Fibroblast of skin of scalp (primary cell): ENCODE measurements at places on chromosomes 11 and 22.

DNA sequence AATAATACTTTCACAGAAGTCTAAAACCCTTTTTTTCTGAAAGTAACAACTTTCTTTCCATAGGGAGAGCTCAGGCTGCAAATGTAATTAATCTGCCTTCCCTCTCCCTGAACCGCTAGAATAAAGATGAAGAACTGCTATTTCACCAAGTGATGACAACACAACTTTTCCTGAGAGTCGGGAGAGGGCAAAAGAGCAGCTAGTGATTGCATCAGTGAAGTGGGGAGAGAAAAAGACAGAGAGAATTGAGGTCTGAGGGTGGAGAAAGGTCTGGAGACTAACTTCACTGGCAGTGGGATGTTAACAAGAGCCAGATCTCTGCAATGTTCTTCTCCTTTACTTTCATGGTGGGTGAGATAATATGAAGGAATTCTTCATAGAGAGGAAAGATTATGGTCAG lies 10.9 kb upstream of the MPEG1 start:
- DNase-seq, result no peak

DNA sequence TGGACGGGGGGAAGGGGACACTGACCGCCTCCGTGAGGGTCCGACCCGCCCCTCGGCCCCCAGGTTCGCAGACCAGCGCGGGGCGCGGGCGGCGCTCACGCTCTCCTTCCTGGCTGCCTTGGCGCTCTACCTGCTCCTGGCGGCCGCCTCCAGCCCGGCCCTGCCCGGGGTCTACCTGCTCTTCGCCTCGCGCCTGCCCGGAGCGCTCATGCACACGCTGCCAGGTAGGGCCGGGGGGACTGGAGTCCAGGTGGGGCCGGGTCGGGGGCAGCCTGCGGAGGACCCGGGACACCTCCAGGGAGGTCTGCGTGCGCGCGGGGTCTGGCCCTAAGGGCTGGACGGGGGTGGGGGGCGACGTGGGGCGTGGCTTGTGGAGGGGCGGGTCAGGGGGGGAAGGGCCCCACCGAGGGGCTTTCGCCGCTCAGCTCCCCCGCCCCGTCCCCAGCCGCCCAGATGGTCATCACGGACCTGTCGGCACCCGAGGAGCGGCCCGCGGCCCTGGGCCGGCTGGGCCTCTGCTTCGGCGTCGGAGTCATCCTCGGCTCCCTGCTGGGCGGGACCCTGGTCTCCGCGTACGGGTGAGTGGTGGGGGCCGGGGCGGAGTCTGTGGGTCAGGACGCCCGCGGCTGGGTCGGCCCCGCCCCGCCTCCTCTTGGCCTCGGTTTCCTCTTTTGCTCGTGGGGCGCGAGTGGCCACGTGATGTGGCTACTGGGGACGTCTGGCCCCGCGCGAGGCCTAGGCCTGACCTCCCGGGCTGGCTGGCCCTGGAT lies 19.9 kb downstream of the PHLDA2 start:
- DNase-seq, result no peak

DNA sequence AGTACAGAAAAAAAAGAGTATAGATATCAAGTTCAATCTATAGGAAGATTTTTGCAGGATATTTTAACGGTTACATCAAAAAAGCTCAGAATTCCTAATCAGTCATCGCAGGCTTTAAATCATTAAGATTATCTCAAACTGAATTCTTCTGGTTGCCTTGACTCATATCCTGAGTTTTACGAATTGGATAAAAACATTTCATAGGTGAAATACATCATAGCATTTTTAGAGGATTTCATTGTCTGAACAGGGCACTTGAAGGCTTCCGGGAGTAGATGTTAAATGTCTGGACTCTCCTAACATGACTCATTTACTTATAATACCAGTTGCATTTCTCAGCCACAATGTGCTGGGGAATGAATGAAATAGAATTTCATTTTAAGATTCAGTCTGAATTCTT lies 2216.6 kb upstream of the RAG2 start:
- DNase-seq, result peak; percentile 27

GRCh38 chr22:46609175-46609690 lies 11.0 kb upstream of the GRAMD4 start:
- DNase-seq, result no peak

GRCh38 chr11:2584812-2585565 lies 114.8 kb downstream of the KCNQ1OT1 start:
- no peak for DNase-seq

DNA sequence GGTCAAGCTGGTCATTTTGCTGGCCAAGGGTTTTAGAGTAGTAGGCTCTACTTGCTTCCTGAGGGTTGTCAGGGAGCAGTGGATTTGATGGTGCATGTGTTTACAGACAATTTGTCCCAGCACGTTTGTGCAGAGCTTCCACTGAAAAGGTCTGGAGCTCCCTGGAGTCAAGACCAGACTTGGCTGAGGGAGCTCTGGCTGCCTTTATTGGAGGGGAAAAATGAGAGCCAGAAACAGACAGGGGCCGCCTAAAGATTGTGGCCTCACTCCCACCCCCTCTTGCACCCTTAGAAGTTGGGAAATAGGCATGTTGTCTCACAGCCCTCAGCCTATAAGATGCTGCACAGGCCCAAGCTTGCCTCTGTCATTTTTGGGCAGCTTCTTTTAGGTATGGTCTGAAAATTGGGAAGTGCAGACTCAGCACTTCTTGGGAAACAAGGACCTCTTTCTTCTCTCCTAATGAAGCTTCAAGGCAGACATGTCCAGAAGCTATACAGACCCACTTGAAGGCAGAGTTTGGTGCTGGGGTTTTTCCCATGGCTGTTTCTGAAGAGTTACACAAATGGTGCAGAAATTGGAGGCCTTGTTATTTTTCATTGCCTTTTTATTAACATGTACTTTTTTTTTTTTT lies 55.1 kb downstream of the AMOTL1 start:
- no peak for DNase-seq

GRCh38 chr22:49770547-49771265 lies 57.0 kb downstream of the BRD1 start:
- DNase-seq, result no peak

GRCh38 chr11:20594274-20595061 lies 4.9 kb upstream of the SLC6A5 start:
- no peak for DNase-seq

- no peak for DNase-seq
Measured at GRCh38 chr11:1372660-1373059, 17.1 kb upstream of the BRSK2 start.

DNA sequence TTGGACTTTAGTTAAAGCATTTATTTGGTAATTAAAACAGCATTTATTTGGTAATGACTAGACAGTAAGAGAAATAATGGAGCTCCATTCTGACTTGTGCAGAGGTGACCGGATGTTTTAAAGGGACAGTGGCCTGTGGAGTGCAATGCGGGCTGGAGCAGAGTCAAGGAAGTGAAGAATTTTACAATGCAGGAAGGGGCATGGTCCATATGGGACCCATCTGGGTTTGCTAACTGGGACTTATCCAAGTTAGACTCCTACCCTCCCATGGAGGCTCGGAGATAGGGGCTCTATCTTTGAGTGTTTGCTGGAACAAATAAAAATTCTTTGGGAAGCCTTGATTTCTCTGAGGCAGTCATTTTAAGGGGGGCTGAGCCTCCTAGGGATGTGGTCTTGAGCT lies 59.9 kb upstream of the MYO18B start:
- DNase-seq, result no peak

DNA sequence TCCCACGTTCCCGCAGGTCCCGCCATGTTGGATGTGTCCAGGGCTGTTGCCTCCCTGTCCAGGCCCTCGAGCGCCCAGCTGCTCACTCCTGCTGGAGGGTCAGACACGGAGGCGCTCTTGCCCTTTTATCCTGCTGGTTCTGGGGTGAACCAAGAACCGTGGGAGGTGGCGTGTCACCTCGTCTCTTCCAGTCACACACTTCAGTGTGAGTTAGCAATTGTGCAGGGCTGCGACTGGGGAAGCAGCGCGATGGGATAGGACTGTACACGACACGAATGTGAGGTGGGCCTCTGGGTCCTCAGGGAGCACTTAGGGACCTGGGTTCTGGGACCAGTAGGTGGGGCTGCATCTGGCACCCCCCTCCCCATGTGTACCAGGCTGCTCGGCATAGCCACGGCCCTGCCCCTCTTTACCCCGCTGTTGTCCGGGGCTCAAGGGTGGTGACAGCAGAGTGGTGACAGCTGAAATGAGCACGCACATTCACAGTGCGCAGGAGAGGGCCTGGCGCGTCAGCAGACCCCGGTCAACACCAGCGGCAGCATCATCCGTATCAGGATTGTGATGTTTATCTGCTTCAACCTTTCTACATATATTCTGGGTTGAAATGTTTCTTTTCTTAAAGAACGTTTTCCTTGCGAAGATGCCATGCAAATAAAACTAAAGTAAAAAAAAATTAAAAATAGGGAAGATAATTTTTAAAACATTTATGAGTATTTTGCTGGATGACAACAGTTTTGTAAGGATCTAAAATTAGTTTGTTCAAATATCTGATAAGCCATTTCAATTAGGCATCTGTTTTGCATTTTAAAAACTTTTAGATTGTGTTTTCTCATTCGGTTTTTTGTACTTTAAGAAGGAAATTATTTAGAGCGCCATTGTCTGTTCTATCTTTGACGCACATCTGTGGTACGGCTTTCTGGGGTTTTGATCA lies 210.7 kb downstream of the TBC1D22A start:
- no peak for DNase-seq

DNA sequence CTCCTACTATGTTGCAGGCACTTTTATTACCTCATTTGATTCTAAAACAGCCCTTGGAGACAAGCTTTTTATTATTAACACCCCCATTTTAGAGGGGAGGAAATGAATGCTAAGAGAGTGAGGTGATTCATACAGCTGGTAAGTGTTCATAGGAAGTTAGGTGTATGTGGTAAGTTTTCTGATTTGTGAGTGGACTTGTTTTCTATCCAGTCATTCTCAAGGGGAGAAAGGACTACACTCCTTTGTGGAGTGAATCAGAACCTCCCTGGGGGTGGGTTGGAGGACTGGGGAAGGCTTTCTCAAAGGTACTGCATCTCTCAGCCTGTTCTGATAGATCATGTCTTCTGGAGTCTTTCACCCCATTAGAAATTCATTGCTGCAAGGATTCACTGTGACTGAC lies 23.5 kb downstream of the PKNOX2 start:
- DNase-seq, result no peak

DNA sequence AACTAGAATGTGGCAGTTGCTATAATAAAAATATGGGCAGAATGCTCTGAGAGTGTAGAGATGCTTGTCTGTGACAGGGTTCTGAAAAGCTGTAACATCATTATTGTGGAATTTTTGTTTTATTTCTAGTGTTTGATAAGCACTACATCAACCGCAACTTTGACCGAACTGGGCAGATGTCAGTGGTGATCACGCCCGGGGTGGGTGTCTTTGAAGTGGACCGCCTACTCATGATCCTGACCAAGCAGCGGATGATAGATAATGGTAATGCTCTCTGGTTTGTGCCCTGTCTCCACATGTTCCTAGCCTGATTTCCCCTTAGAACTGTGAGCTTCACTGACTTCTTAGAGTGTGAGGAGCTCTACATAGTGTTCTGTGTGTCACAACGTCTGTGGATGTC lies 48.8 kb downstream of the DEPDC5 start:
- DNase-seq, result no peak

- DNase-seq, result peak; percentile 42
Measured at GRCh38 chr11:27028561-27028965, 12.1 kb upstream of the BBOX1 start.

- DNase-seq, result no peak
Measured at GRCh38 chr11:27401833-27402316, 38.9 kb upstream of the CCDC34 start.

GRCh38 chr11:6657346-6657745 lies 1.7 kb upstream of the DCHS1 start:
- peak; percentile 29 for DNase-seq

DNA sequence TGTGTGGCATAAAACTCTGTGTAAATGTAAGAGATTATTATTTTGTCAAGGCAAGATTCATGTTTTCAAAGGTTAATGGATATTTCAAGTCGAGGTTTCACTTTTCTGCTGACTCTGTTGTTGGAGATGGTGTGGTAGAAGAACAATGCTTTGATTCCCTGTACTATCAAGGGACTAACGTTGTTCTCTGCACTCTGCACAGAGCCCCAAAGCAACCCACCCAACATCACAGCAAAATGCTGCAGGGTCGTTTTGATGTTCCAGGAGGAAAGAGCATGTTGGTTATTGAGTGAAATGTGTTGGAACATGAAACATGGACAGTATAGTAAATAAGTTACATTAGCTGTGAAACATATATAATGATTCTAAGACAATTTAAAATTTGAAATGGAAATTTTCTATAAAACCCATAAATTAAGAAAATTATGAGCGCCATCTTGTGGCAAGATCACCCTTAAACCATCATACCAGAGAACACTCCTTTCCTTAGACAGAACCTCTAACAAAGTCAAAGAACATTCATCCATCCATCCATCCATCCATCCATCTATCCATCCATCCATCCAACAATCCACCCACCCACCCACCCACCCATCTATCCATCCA lies 164.4 kb upstream of the ZBED5 start:
- peak; percentile 31 for DNase-seq

- no peak for DNase-seq
Measured at GRCh38 chr11:37905707-37906417, 1307.8 kb upstream of the RAG2 start.

DNA sequence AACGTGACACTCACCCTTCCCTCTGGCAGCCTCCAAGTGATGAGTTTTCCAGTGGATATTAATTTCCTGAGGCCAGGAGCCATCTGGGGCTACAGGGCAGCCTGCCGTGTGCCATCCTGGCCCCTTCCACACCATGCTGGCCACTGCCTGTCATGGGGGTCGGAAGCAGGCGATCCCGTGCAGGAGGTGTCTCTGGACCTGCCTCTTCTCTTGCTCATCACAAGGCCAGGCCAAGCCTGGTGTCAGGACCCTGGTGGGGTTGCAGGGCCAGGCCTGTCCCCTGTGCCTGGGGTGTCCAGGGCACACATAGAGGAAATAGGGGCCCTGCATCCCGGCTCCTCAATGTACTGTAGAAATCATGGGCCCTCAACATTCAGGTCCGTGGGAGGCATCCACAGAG lies 3.6 kb downstream of the KRTAP5-3 start:
- no peak for DNase-seq

DNA sequence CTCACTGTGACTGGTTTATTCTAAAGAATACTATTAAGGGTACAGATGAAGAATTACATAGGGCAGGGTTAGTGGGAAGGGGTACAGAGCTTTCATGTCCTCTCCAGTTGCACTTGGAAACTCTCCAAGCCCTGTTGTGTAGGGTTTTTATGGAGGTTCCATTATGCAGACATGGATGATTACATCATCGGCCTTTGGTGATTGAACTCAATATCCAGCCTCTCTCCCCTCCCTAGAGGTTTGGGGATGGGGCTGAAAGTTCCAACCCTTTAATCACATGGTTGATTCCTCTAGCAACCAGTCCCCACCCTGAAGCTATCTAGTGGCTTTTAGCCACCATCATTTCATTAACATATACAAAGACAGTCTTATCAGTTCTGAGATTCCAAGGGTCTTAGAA lies 472.6 kb downstream of the BUD13 start:
- no peak for DNase-seq

GRCh38 chr11:15097411-15097810 lies 17.3 kb upstream of the INSC start:
- DNase-seq, result no peak

- no peak for DNase-seq
Measured at GRCh38 chr22:37553725-37554124, 6.6 kb upstream of the CDC42EP1 start.
